ENCODE measurements at places on chromosomes 11 and 22.

- DNase-seq = peak; percentile 28
Observed at GRCh38 chr11:105081412-105082150, 36.4 kb upstream of the CARD16 start.

DNA sequence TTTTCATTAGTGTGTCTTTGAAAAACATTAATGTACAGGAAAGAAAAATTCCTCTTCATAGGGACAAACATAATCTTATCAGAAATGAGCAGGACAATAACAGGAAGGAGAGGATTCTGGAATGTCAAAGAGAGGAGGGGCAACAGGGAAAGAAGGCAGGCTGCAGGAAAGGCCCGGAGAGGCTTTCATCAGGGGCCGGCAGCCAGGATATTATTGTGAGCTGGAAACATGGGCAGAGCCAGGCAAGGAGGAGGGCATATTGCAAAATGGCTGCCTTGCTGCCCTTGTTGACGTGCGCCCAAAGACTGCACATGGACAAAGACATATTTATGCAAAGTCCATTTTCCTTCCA is 433.7 kb downstream of the ETS1 start:
- no peak for DNase-seq

DNA sequence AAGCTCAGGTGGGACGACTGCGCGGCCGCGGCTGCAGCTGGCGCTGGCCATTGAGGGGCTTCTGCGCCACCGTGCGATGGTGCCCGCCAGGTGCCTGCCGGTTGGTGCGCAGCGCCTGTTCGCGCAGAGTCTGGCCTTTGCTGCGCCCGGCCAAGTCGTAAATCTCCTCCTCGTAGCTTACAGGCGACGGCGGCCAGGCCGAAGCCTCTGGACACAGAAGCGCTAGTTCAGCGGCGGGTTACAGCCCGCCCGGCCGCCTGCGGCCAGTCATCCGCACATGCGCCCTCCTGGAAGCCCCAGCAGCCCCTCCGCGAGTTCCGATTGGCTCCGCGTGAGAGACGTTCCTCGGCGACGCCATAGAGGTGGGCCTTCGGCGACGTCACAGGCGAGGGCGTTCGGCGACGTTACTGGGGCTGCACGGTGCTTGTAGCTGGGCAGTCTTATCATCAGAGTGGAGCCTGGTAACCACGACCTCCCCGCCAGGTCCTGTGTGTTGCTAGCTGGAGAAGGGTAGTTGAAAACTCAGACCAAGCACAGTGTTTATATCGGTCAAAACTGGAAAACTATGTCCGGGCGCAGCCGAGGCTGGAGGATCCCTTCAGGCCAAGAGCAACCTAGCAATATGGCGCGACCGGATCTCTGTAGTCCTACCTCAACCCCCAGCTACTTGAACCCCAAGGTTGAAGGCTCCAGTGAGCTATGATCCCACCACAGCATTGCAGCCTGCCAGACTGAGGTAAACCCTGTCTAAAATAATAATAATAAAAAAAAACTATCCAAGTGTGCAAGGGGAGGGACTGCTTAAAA is 265.7 kb downstream of the OR4C45 start:
- DNase-seq = no peak

- no peak for DNase-seq
Observed at GRCh38 chr11:70522309-70522592, 123.9 kb downstream of the CTTN start.

- no peak for DNase-seq
Observed at GRCh38 chr11:86704710-86705109, 32.3 kb upstream of the ME3 start.

GRCh38 chr22:17411213-17411612 is 42.0 kb downstream of the CECR2 start:
- DNase-seq = no peak

DNA sequence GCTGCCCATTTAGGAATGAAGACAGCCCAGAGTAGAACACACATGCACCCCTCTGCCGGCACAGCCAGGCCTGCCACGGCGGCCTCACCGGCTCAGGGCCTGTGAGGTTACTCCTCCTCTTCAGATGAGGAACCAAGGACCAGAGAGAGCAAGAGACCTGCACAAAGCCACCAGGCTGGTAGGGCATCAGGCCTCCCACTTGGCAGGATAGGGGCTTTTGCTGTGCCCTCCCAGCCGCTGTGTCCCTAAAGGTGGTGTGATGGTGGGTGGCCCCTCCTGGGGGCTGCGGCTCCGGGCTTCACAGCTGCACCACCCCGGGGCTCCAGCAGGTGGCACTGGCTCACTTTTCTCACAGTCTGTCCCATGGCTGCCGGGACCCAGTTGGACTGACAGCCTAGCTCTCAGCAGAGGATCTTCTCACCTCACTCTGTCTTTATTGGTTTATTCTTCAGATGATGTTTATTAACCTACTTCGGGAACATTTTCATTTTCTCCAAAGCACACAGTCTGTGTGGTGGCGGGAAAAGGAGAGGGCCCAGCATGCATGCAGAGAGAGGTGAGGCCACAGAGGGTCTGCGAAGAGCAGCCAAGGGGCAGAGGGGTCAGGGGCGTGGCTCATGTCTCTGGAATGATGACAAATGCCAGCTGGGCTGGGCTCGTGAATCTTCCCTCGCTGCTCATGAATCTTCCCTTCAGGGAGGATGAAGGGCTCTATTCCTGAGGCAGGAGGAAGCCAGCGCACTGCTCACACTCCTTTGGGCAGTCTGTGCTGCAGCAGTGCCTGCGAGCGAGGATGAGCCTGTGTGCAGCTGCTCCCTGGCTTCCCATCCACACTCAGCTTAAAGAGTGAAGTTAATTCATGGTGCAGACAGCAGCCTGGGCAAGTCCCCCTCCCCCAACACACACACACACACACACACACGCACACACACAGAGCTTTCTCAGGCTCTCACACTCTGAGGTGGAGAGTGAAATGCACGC is 101.1 kb upstream of the PITPNB start:
- peak; percentile 82 for DNase-seq

- no peak for DNase-seq
Observed at GRCh38 chr22:32760815-32761214, 40.7 kb upstream of the TIMP3 start.

DNA sequence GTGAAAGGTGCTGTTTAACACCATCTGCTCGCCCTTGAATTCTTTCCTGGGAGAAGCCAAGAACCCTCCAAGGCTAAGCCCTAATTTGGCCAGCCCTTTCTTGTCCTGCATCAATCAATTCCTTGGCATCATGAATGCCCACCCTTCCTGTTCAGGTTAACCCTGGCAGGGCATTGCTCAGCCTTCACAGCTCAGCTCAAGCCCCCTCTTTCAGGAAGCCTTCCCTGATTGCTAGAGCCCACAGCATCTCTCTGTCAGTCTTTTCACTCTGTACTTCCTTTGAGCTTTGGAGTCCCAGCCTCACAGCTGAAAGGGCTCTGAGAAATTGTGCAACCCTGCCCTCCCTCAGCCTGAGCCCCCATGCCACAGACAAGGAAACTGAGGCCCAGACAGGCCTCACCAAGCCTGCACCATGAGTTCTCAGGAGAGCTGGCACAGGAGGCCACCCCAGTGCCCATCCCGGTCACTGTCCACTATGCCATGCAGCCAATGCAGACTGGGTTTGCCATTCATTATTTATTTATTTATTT is 16.9 kb downstream of the RPL3 start:
- DNase-seq = no peak

DNA sequence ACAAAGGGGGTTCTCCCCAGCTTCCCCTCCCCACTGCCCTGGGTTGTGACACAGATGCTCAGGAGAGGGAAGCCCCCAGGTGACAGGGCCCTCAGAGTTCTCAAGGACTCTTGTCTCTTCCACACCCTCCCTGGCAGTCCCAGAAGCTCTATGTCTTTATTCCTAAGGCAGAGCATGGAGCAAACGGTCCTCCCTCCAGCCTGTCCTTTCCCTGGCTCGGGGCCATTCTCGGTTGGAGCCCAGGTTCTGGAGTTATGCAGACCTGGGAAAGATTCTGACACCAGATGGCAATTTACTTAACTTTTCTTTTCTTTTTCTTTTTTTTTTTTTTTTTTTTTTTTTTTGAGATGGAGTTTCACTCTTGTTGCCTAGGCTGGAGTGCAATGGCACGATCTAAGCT is 186.6 kb downstream of the CEP164 start:
- DNase-seq = no peak

GRCh38 chr11:19392321-19392720 is 151.6 kb upstream of the E2F8 start:
- no peak for DNase-seq

- DNase-seq = no peak
Observed at GRCh38 chr11:66006891-66007176, 4.5 kb downstream of the BANF1 start.

- DNase-seq = no peak
Observed at GRCh38 chr11:1825785-1826451, 8.9 kb upstream of the SYT8 start.

GRCh38 chr11:120024046-120024445 is 113.9 kb downstream of the TRIM29 start:
- peak; percentile 38 for DNase-seq

DNA sequence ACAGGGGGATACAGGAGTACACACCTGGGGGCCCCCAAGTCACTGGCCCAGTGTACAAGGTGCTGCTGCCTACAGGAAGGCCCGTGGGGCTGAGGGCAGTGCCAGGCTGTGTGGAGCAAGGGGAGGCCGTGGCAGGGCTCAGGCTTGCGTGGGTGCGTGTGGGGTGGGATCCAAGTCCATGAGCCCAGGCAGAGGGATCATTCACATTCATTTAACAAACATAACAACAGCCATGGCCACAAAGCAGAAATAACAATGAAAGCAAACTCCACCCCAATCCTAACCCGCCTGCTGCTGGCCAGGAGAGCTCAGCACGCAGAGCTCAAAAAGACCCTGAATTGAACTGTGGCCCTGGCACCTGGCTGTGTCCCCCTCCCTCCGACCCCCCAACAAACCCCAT is 17.0 kb upstream of the SCGB1A1 start:
- no peak for DNase-seq

- DNase-seq = peak; percentile 61
Observed at GRCh38 chr11:22343371-22344032, 5.3 kb downstream of the SLC17A6 start.

- DNase-seq = peak; percentile 85
Observed at GRCh38 chr11:65301491-65302329, 13.0 kb upstream of the CDC42EP2 start.

DNA sequence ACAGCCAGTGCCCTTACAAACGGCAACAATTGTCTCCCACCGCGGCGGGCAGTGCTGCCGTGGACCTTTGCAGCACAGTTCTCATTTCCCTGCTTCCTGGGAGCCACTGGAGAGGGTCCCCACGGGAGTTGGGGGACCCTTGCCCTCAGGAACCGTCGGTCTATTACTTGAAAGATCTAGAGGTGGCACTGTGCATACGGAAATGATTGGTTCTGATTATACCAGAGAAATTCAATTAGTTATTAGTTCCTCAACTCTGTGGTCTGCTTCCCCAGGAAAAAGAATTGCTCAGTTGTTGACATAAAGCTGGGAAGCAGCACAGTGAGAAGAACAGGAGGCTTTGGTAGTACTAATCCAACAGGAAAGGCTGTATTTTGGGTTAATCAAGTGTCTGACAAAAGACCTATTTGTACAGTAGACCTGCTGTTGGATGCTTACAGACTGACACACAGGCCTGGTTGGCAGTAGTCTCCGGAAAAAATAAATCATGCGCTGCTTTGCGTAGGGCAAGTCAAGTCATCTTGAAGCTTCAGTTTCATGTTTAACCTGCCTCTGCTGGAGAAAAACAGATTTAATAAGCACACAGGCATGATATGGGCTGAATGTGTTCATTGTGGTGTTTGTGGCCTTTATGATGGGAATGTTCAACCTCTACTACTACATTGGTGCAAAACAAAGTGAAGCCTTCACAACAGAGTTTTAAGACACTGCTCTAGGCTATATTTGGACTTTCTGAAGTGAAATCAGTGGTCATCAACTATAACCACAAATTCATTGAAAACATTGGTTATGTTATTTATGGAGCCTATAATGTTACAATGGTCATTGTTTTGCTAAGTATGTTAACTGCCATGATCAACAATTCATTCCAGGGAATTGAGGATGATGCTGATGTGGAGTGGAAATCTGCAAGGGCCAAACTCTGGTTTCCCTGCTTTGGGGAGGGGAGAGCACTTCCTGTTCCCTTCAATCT is 54.6 kb upstream of the SC5D start:
- DNase-seq = no peak

DNA sequence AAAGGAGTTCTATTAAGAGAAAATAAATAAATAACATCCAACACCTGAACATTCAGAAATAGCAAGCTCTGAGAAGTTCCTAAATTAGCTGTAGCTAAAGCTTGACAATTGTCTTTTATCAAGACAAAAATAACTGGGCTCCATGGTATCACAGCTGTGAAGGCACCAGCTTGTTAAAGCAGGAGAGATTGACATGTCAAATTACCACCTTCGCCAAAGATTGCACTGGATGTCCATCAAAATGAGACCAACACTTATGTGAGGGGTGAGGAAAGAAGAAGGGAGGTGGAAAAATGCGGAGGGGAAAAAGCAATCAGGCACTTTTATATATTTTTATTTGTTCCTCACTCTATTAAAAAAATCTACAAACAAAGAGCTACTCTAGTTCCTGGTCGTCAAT is 1827.5 kb upstream of the RAG2 start:
- no peak for DNase-seq

DNA sequence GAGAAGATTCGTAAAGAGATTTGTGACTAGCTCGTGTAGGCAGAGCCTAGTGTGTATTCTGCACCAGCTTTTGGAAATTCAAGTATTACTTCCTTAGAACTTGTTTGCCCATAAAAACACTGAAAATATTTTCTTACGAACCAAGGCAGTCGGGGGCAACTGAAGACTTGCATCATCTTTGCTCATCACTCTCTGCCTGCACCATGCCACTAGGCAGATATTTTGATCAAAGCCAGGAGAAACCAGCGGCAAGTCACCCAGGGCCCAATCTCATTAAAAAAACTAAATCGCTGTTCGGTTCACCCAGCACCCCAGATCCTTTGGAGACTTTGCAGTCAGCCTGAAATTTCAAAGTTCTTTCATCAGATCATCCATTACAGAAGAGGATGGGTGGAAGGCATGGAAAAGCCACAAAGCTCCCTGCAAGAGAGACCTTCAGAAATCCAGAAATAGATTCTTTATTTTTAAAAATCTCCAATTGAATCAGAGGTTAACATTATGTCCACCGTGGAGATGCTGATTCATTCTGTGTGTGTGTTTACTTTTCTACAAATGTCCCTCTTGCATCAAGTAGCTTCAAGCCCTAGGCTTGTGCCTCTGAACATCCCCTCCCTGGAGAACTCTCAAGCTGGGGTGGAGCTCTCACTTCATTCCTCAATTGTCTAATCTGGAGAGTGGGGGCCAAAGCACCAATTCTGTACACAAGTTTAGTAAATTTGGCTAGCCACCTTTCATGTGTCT is 78.4 kb downstream of the ETS1 start:
- no peak for DNase-seq

GRCh38 chr11:126281245-126281644 is 1.6 kb upstream of the TIRAP start:
- DNase-seq = no peak

- no peak for DNase-seq
Observed at GRCh38 chr11:35357923-35358322, 61.4 kb downstream of the SLC1A2 start.

Data from H9 (cell line).